ENCODE measurements at places on chromosomes 5 and 9.
A peak's percentile ranks its signal among the peaks of the same experiment; 100 is the strongest.

DNA sequence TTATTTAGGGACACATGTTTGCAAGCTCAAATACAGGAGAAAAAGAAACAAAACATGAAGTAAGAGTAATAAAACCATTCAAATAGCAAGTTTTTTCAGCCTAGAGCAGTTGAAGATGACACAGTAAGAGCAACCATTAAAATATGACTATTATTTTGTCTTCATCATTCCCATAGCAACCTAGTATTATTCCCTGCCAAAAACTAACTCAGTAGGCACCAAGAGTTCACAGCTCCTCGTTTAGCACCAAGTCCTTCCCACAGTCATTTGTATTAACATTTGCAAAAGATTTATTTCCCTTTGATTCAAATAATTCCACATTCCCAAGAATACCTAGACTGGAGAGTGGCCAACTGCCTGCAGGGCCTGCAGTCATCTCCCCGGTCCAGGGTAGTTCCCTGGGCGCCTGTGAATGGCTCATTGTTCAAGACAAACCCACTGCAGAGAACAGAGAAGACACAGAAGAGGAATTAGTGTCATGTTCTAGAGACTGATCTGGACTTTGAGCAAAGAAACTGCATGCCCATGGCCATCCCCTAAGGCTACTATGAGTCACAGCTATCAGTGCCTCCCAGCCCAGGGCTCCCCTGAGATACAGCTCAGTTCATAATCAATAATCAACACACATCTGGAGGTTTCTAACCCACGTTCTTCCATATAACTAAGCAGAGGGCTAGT lies 139.1 kb upstream of the MAP3K1 start:
- no peak for DNase-seq

DNA sequence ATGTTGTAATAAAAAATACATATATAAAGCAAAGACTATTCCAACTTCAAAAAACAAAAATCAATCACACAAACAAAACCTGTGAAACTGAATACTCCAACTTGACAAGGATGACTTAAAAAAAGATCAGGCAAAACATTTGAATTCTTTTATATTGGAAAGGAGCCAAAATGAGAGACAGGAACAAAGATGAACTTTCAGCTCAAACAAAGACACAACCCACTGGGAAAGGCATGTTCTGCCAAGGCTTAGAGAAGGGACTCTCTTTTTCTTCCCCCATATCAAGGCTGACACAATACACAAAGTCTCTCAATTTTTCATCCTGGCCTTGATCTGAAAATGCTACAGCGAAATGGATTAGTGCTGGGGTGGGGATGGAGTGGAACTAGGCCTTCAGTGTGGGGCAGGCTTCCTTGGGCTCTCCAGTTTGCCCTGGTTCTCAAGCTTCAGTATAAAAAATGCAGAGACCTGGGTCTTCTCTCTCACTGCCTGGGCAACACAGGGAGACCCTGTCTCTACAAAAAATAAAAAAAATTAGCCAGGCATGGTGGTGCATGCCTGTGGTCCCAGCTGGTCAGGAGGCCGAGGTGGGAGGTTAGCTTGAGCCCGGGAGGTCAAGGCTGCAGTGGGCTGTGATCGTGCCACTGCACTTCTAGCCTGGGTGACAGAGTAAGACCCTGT lies 11.6 kb upstream of the FAM169A start:
- DNase-seq, result no peak

DNA sequence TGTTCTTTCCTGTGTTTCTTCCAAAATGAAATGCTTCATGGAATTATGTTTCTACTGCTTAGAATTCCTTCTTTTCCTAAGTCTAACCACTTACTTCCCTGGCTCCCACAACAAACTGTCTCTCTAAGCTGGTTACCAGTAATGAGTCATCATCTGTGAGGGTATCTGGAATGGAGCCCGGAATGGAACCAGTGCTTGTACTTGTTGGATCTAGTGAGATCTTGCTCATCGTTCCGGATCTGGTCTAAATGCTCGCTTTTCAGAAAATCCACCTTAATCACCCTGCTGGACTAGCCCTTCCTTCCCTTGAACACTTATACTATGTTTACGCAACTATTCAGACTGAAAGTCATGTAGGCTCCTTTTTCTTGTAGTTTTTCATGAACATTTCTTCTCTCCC lies 184.8 kb downstream of the PBX3 start:
- no peak for DNase-seq

DNA sequence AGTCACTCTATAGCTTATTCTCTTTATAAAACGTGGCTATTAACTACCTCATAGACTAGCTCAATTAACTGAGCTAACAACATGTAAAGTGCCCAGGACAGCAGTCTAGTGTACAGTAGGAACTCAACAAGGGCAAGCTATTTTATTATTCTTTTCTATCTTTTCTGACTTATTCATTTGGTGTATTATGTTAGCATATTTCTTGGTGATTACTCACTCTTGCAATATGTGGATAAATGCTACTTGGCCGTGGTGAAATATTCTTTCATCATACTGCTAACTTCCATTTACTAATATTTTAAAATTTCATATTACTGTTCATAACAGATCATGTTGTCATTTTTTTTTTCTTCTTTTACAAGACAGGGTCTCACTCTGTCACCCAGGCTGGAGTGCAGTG lies 4.9 kb downstream of the SLC25A51 start:
- no peak for DNase-seq

DNA sequence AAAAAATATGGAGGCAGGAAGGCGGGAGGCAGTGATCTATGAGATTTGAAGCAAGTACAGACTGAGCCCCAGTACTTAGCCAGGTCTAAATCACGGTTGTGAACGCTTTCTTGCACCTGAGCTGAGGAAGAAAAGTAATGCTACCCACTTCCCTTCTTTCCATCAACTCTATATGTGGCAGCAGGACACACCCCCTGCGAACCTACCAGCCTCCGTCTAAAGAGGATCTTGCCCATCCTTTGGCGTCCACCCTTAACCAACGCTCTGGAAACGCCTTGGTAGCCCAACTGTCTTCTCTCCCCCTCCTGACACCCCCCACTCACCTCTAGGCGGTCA lies 545 bp downstream of the HMGCS1 start:
- DNase-seq, result no peak

GRCh38 chr5:55534436-55535198 lies at the start of gene PLPP1:
PLPP1 (minus strand) TSS chr5:55534964; CDS start chr5:55534629, 335 bp downstream.
- peak; percentile 92 for DNase-seq

- DNase-seq, result no peak
Observed at GRCh38 chr5:148966348-148966747, 96.5 kb downstream of the SH3TC2 start.

- no peak for DNase-seq
Observed at GRCh38 chr5:558326-558725, 34.1 kb upstream of the SLC9A3 start.

GRCh38 chr5:174937201-174938123 lies 213.1 kb downstream of the MSX2 start:
- DNase-seq, result no peak

DNA sequence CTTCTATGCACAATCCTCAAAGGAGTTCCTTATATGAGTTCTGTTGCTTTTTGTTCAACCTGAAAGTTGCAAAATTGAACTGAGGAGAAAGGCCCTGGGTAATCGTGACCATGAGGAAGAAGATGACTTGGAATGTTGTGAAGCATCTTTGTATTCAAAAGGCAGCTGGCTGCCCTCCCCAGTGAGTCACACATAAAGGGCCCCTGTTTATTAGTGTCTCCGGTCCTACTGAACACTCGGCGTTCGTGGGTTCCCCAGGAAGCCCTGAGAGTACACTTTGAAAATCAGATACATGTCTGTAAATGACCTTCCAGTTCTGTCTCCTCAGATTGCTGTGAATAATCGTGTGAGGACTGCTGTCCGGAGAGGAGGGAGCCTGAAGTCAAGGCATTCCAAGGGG lies 73.6 kb downstream of the C9orf153 start:
- no peak for DNase-seq

DNA sequence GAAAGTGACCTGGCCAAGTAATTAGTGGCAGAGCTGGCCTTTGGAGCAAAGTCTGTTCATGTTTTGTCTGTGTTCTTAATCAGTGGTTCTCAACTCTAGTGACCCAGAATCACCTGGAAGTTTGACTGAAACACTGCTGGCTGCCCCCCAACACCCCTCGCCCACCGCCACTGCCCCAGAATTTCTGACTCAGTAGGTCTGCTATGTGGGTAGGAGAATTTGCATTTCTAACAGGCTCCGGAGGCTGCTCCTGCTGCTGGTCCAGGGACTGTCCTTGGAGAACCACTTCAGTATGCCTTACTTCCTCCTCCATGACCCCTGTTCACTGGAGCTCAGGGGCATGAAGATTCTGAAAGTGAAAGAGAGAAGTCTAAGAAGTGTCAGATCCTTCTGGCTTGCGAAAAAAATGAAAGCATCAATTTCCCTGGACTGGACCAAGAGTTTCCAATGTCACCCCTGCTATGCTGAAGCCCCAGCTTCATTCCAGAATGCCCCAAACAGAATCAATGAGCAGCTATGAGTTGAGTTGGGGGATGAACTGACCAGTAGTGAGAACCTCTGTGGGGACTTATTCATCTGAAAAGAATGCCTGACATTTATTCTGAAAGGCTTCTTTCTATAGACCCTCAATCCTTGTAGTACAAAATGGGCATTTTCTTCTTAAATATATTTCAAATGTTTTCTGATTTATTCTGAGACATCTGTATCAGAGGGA lies 20.8 kb upstream of the COL15A1 start:
- no peak for DNase-seq

DNA sequence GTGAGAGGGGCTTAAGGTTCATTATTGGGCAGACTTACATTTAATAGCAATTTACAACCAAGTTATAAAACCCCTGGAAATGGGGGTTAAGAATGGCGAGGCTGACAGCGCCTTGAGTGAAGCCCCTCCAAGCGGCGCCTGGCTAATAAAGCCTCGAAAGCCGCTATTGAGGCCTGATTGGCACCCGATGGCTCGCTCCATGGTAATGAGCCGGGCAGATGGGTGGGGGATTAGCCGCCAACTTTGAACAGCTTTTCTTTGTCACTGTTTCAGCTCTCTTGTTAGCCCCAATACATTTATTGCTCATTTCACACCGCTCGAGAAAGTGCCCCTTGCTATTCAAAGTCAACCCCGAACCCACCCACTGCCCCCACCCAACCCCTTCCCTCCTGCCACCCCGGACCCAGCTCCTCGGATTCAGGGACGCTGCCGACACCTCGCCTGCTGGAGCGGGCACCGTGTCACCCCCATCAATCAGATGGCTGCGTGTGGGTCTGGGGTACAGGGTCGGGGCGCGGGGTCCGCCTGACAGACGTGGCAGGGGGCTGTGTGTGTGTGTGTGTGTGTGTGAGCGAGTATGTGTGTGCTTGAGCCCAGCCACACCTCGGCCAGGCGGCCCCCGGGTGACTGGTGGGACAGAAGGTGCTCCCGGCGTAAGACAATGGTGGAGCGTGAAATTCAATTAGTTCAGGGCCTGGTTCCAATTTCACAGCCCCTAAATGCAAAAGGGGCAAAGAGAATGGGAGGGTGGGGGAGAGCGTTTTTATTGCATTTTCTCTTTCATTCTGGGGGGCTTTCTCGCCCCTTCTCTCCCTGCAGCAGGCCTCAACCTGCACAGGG lies 34.2 kb downstream of the ASS1 start:
- DNase-seq, result no peak

DNA sequence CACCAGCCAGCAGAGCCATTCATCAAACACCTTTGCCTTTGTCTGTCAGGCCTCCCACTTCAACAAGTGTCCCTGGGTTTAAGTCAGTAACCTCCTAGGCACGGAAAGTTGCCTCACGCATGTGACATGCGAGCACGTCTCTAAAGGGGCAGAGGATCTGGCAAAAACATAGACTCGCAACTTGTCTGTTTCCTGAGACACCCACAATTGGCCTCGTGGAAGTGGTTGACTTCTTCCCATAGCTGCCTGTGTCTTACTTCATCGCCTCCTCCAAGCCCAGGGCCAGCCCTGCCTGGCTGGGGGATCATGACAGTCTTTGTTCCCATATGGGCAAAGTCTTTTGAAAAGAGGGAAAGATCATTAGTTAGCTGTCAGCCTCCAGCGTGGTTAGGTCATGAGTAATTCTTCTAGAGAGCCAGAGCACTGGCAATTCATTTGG lies 35.5 kb upstream of the GLRX start:
- DNase-seq, result no peak

- no peak for DNase-seq
Observed at GRCh38 chr9:78605041-78606000, 308.4 kb downstream of the PSAT1 start.

GRCh38 chr9:92279302-92279701 lies 14.2 kb downstream of the IARS1 start:
- DNase-seq, result no peak
